ENCODE measurements at places on chromosomes 2 and 18.
A peak's percentile ranks its signal among the peaks of the same experiment; 100 is the strongest.

- no peak for DNase-seq
These were observed 105.2 kb downstream of the CCDC85A start for GRCh38 chr2:56288838-56289580.

DNA sequence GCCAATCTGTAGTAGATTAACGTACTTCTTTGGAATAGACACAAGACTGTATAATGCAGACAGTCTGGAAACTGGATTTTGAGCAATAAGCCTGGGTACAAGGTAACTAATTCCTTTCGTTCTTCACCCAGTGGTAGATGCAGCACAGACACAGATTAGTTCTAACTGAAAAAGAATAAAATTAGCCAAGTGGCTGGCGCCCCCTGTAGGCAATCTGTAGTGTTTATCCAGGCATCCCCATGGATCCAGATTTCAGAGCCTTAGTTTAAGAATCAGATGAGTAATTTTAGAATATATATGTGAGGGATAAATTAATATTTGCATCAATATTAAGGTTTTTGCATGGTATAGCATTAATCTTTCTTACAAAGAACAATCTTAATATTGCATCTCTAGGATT, 563.9 kb downstream of the DCC start:
- peak; percentile 12 for DNase-seq

DNA sequence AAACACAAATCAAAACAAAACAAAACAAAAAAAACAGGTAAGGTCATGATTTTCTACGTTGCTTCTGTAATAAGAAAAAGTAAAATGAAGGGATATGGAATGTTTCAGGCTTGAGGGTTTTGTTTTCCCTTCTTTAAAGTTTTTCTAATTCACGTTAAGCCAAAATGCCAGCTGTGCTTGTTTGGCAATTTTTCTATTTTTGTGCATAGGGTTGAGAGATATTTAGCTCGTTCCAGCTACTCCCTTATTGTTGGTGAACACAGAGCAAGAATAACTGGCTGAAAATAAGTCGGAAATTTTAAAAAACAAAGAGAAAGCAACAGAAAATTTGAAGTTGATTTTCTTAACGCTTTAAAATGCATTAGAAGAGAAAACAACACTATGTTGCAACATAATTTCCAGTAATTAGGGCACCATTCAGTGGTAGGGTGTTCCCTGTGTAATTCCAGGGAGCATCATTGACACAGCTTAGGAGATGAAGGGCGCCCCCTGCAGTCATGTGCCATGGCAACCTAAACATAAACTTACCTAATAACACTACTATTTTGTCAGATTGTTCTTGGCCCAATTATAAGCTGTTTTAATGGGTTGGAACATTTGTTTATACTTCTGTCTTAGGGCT, 99.5 kb downstream of the DTNA start:
- DNase-seq: peak; percentile 32

DNA sequence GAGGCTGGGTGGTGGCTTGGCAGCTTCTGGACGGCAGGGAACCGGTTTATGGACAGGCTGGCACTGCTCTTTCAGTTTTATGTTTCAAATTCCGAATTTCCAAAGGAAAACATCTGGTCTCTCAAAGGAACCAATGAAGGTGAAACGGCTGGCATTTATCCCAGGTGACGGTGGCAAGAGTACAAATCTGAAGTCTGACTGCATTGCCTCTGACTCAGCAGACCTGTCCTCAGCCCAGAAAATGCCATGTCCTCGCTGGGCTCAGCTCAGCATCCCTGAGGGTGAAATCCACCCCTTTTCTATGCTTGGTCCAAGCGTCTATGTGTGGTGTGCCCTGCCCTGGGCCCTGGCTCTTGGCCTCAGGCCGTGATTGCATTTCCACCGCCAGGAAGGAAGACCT, 38.1 kb downstream of the NAPG start:
- DNase-seq: no peak

DNA sequence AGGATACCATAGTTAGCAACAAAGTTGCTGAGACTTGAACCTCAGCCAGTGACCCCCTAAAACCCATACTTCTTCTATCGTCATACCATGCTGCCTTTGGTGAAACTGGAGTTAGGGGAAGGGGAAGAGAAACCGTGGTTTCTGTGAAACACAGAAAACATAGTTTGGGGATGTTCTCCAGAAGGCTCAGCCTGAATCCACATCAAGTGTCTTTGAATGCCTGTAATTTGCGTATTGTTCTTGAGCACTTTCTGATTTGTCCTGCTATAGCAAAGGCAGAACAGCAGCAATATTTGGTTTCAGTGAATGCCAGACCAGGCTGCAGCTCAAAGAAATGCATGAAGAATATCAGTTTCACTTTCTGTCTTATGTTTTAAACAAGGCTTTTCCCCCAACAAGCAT, 258.7 kb downstream of the TTC32 start:
- no peak for DNase-seq

GRCh38 chr2:71156573-71156972, 26.1 kb downstream of the MPHOSPH10 start:
- no peak for DNase-seq

GRCh38 chr2:106117882-106118684, 76.0 kb downstream of the UXS1 start:
- DNase-seq: no peak

DNA sequence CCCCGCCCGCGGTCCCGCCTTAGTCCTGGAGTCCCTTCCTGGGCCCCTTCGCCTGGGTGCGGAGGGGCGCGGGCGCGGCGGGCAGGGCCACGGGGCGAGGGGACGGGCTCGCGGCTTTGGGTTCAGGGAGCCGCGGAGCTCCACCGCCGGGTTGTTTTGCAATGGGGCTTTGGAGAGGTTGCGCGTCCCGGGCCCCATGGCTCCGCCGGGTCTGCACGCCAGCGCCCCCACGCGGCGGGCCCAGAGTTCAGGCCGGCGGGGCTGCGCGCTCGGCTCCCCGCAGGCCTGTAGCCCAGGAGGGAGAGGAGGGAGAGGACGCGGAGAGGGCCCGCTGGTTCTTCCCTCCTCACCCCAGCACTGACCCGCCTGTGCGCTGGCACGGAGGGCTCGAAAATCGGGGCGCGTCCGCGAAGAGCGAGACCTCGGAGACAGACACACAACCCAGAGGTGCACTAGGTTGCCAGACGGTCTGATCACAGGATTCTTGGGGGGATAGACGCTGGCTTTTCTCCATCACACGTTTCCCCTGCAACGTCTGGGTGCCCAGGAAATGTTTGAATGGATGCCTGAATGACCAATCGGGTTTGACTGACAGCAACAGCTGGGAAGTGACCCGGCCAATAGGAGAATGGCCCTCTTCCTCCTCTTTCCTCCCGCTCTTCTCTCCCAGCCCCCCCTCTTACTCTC, 4.9 kb upstream of the SIX2 start:
- no peak for DNase-seq

DNA sequence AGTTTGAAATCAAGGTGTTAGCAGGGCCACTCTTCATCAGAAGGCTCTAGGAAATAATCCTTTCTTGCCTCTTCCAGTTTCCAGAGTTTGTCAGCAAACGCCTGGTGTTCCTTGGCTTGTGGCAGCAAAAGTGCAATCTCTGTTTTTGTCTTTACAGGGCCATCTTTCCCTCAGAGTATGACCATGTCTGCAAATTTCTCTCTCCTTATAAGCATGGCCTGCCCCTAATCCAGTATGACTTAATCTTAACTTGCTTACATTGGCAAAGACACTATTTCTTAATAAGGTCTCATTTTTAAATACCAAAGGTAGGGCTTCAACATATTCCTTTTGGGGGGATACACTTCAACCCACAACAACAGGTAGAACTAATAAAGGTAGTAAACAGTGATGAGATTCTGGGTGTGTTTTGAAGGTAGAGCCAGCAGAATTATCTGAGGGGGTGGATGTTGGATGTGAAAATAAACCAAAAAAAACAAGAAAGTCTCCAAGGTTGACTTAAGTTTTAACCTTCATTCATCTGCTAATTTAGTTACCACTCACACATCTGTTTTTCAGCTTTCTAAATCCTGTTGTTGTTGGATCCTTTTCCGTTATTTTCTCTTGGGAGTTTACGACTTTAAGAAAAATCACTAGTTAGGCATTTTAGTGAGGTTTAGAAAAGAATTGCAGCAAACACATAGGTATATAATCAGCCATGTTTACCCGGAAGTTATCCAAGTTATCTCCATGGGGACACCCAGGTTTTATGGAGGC, 234.4 kb upstream of the FIGN start:
- no peak for DNase-seq

DNA sequence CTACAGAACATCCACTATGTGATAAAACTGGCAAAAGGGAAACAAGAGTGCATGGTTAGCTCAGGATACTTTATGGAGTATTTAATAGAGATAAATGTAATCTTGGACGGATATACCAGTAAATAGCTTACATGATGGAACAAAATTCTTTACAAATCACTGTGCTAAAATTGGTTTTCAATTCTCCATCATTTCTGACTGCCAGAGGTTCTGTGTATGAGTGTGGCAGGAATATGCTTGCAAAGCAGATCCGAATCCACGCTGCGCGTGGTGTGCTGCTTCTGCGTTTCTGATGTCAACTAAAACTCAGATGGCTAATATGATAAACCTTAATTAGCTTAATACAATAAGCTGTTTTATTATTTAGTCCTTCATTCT, 2.1 kb downstream of the ZNF532 start:
- no peak for DNase-seq

GRCh38 chr18:2312440-2312839, 258.9 kb downstream of the METTL4 start:
- no peak for DNase-seq

DNA sequence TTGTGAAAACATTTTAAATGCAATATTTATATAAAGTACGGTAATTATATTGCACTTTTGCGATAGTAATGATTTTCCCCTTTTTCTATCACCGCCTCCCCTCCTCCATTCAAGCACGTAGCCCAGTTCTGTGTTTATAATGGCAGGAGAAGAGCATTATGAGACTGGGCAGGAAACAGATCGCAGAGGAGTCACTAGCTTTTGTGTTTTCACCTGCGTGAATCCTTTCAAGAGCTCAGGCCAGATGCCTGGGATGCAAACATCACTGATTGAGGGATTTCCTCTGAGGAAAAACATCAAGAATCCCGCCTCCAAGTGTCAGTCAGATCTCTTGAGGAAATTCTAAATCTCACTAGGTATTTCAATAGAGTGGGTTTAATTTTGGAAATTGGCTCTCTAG, 178.4 kb upstream of the FN1 start:
- no peak for DNase-seq

- no peak for DNase-seq
These were observed 218.2 kb downstream of the ATAD2B start for GRCh38 chr2:23708771-23709170.

GRCh38 chr2:177296040-177296439, 31.5 kb upstream of the NFE2L2 start:
- DNase-seq: peak; percentile 50

- no peak for DNase-seq
These were observed 117.2 kb downstream of the HNMT start for GRCh38 chr2:138081225-138082073.

DNA sequence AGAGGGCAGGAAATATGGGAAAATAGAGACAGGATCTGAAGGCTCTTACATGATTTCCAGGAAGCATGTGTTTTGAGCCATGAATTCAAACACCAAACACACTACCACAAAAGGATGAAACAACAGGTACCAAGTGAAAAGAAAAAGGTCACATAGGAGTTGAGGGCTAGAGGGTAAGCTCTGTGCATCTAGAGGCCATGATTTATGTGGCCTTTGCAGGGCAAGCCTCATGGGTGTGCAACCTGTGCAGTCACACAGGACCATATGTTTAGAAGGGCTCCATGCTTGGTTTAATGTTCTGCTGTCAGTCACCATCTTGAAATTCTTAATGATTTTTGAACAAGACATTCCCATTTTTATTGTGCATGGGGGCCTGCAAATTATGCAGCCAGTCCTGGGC, 134.5 kb upstream of the CCDC68 start:
- DNase-seq: no peak

GRCh38 chr2:31241625-31242270, 7.8 kb downstream of the EHD3 start:
- DNase-seq: no peak

- no peak for DNase-seq
These were observed 154.5 kb upstream of the RBMS1 start for GRCh38 chr2:160647967-160648685.

DNA sequence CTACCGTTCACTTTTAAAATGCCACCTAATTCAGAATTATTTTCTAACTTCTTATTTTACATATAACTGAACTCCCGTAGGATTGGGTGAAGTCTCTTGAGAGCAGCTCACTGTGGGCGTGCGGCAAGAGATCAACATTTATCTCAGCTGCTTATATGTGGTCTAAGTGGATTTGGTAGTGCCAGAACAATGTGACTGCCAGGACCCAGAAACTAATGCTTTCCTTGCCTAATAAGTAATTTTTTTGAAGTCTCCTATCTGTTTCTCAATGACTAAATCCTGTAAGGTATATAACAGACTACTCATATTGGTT, 11.2 kb upstream of the NFE2L2 start:
- no peak for DNase-seq

- no peak for DNase-seq
These were observed at the start of gene TNFRSF11A for GRCh38 chr18:62324917-62325805. Gene TNFRSF11A, plus strand, starts transcription at chr18:62325310. Its CDS starts 43 bp downstream, at chr18:62325353.

DNA sequence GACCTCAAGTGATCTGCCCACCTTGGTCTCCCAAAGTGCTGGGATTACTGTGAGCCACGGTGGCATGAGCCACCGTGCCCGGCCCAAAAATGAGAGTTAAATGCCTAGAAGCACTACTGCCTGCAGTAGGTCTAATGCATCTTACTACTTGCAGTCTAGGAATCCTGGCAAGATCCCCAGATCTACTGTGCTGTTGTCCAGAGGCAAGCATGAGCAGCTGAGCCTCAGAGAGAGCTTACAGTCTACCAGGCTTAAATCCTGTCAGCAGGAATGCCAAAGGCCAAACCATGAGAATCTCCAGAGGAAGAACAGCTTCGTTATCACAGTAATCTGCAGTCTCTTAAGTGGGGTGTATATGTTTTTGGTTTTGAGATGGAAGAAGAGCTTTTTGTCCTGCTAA, 54.4 kb downstream of the XRCC5 start:
- no peak for DNase-seq

GRCh38 chr2:129828792-129829191, 150.7 kb upstream of the RAB6C start:
- no peak for DNase-seq

GRCh38 chr2:239596792-239597191, 196.0 kb upstream of the HDAC4 start:
- no peak for DNase-seq

- DNase-seq: no peak
These were observed 218.8 kb upstream of the RAB6C start for GRCh38 chr2:129760669-129761068.

GRCh38 chr2:225041851-225042799, at the start of gene DOCK10:
Gene DOCK10, minus strand, starts transcription at chr2:225042468. Its CDS starts 94 bp downstream, at chr2:225042374.
- DNase-seq: peak; percentile 65

GRCh38 chr2:115606350-115606749, 1163.9 kb downstream of the DPP10 start:
- no peak for DNase-seq
